ENCODE measurements at places on chromosomes 13 and 19.
A peak's percentile ranks its signal among the peaks of the same experiment; 100 is the strongest.

- no peak for DNase-seq
Observed at GRCh38 chr13:42834946-42835345, 53.6 kb downstream of the FAM216B start.

GRCh38 chr19:43315851-43316250 lies 37.6 kb upstream of the CD177 start:
- no peak for DNase-seq

DNA sequence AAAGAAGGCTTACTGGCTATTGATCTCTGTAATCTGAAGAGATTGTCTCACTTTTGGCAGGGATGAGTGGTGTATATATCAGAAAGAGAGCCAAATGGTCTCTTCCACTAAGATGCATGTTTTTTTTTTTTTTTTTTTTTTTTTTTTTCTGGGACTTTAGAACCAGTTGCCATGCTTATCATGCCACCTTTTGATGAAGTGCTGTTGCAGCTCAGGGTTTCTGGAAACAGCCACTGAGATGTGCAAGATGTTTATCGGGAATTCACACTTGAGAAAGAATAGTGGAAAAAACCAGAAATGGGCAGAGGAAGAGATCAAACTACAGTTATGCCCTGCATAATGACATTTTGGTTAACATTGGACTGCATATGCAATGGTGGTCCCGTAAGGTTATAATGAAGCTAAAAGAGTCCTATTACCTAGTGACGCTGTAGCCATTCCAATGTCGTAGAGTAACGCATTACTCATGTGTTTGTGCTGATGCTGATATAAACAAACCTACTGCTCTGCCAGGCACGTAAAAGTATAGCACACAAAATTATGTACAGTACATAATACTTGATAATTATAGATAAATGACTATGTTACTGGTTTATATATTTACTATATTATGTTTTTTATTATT lies 121.0 kb downstream of the KLF5 start:
- DNase-seq, result no peak

DNA sequence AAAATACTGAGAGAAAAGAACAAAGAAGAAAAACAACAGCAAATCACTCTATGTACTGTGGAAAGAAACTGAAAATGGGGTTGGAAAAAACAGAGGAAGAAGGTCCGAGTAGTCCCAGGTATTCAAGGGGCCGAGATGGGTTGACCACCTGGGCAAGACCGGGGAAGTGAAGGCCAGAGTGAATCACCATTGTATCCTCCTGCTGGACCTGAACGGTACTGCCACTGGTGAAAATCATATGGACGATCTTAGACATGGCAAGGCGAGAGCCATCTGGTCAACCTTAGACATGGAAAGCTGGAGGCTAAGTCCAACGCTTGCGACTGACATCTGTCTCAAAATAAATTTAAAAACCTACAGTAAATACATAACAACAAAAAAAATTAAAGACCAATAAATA lies 44.4 kb upstream of the ZNF91 start:
- DNase-seq, result no peak

- DNase-seq, result peak; percentile 40
Observed at GRCh38 chr13:33865945-33866344, 48.0 kb downstream of the RFC3 start.

All from GM12865 (cell line).